Liver (tissue), 10 donors: ENCODE measurements at places on chromosomes 5 and 9. TPM values are rescaled to one million over a fixed set of nuclear protein-coding genes. Genes with fewer than 3 reads are reported as not detected.

Gene NUTM2G
- total RNA-seq, result not detected

Gene GFPT2
- 1.8 TPM for total RNA-seq

DNA sequence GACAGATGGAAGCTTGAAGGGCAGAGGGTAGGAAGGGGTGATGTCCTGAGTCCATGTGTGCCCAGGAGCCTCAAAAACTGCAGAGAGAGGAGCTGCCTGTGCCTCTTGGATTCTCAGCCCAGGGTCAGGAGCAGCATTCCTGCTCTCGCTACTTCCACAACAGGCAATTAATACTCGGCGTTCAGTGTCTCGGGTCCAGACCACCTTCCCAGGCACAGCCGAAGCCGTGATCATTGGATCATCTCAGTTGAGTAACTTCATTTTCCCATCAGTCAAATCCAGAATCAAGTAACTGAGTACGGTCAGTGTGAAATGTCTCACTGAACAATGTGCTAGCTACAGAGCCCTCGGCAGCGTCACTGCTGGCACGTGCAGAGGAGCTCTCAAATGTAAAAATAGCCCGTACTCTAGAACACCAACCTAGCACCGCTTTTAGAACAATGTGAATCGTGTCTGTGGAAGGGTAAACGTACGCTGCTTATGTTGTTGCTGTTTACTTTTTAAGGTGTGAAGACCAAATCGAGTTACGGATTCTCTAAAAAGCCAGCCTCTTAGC lies 63.5 kb upstream of the IRX4 start:
- DNase-seq, result no peak

GRCh38 chr5:40681363-40682153 lies 1.8 kb downstream of the PTGER4 start:
- DNase-seq, result no peak

DNA sequence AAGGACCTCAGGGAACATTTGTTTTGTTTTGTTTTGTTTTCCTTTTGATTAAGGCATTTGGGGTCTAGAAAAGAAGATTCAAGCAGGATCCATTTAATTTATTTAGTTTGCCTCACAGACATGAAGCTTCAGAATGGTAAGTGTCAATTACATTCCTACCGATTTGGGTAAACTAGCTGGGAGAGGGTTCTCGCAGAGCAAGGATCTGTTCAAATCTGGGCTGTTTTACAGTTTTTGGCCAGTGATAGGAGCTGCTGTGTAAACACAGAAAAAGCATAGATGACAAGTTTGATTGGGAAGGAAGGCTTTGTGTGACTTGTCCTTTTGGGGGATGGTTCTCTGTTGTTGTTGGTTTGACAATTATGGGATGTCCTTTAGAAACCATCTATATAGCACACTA lies 470.3 kb upstream of the WWC1 start:
- DNase-seq, result no peak

DNA sequence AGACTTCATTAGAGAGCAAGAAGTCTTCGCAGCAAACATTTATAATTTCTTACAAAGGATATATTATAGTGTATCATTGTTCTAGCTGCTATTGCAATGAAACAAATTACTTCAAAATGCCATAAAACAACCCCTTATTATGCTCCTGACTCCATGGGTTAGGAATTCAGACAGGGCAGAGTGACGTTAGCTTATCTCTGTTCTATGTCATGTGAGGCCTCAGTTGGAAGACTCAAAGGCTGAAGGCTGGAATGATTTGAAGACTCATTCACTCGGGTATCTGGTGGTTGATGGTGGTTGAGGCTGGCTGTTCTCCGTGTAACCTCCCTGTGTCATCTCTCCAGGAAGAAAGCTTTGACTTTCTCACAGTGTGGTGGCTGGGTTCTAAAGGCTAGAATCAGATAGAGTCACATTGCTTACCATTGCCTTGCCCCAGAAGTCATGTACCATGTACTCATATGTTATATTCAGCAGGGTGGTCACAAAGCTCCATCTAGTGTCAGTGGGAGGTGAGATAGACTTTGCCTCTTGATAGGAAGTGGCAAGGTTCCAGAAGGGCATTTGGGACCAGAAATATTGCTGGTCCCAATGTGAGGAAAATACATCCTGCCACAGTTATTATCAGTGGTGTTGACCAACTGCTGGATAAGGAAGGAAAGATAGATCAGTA lies 226.9 kb downstream of the TMEM38B start:
- no peak for DNase-seq

Gene TMC1
- not detected for total RNA-seq

- DNase-seq, result no peak
Measured at GRCh38 chr5:15489571-15490235, 10.3 kb upstream of the FBXL7 start.

Gene SLC34A1
- total RNA-seq, result 1.0 TPM

DNA sequence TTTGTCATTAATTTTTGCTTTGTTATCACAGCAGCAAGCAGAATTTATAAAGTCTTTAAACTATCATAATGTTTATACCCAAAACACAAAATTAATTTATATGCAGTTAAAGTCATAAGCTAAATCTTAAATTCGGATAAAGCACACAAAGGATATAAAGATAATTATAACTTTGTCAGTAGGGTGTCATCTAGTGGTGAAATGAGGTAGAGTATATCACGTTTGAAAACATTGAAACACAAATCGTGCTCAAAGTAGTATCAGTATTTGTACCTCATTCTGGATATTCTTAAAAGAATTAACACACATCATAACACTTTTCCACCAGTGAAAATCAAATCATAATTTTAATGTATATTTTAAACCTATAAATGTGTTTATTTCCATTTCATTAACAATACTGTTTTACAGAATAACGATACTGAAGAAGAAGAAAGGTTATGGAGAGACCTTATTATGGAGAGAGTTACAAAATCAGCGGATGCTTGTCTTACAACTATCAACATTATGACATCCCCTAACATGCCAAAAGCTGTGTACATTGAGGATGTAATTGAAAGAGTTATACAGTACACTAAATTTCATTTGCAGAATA lies 129.5 kb downstream of the NIPBL start:
- DNase-seq, result no peak

Gene GRXCR2
- total RNA-seq, result not detected

GRCh38 chr9:81468084-81468595 lies 221.2 kb downstream of the TLE1 start:
- DNase-seq, result no peak

Gene NME5
- 0.50 TPM for total RNA-seq

- DNase-seq, result no peak
Measured at GRCh38 chr5:68545636-68546295, 330.2 kb downstream of the PIK3R1 start.

DNA sequence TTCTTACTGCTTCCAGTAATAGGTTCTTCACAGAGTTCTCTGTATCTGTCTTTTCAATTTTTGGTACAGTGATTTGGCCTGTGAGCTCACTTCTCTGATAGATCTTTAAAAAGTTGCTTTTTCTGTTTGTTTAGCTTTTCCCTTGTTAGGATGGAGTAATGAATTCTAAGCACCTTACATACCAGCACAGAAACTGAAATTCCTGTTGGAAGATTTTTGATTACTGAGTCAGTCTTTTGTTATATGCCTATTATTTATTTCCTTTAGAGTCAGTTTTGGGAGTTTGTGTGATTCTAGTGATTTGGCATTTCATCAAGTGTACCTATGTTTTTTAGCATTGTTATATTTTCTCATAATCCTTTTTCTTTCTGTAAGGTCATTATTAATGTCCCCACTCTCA lies 37.6 kb upstream of the IPPK start:
- DNase-seq, result no peak

Gene LTC4S
- total RNA-seq, result 1.3 TPM

- DNase-seq, result no peak
Measured at GRCh38 chr5:2762744-2763532, 11.5 kb upstream of the IRX2 start.

DNA sequence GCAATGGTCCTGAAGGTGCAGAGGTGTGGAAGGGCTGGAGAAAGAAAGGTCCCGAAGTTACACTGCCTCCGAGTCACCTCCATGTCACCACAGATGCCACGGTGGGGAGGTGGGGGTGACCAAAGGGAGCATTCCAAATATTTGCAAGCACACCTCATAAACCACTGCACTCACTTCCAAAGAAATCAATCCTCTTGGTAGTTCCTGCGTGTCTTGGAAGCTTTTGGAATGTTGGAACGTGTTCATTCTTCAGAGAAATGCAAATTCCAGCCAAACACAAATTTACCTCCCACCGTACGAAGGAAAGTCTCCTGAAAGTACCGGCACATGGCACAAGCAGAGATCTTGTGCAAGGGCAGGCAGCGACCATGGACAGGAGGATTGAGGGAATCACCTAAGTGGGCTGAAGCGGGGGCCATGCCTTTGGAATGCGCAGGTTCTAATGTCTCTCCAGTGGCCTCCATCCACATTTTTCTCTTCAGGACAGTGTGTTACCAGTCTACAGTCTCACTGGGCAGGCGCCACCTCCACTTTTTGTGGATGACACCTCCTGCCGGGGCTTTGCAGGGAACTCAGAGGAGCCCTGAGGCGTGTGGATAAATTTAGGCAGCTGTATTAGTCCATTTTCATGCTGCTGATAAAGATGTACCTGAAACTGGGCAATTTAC lies 54.0 kb downstream of the NSUN2 start:
- no peak for DNase-seq

Gene CDHR2
- 21.8 TPM for total RNA-seq

GRCh38 chr9:112443200-112443599 lies 43.4 kb upstream of the KIAA1958 start:
- no peak for DNase-seq
